ENCODE measurements at places on chromosomes 5 and 9.

- no peak overlapping the region for H3K27ac ChIP-seq
- no peak overlapping the region for H3K4me3 ChIP-seq
- no peak for DNase-seq
- H3K36me3 ChIP-seq, result no peaks in the 10 kb centered on the region
These were observed 55.1 kb downstream of the IRF1 start for GRCh38 chr5:132435447-132435846.

DNA sequence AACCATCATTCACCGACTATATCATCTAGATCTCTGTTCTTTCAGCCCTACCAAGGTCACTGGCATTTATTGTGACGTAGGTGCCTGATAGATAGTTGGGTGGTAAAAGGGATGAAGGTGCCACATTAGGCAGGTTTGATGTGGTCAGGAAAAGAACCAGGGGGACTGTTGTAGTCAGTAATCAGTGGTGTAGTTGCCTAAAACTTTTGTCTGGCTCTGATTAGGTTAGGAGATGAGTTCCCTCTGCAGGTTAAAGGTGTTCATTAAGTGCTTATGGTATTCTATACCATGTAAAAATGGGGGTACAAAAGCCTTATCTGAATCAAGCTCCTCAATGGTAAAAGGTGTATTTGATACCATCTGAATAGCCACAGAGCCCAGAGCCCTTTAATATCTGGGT, 55.6 kb downstream of the KCNN2 start:
- DNase-seq, result no peak
- no peaks in the 10 kb centered on the region for H3K27me3 ChIP-seq
- no peak overlapping the region for H3K27ac ChIP-seq
- no peak overlapping the region for H3K4me3 ChIP-seq

- no peak overlapping the region for H3K27ac ChIP-seq
- no peaks in the 10 kb centered on the region for H3K36me3 ChIP-seq
- no peak overlapping the region for H3K4me3 ChIP-seq
- no peaks in the 10 kb centered on the region for H3K27me3 ChIP-seq
- H3K4me1 ChIP-seq, result peaks cover 43% of the 10 kb centered on the region
These were observed 2.8 kb downstream of the MCCC2 start for GRCh38 chr5:71589903-71590302.

- no peak for DNase-seq
- peaks cover 97% of the 10 kb centered on the region for H3K4me1 ChIP-seq
- peaks cover 6% of the 10 kb centered on the region for H3K36me3 ChIP-seq
- H3K4me3 ChIP-seq, result no peak overlapping the region
- H3K27me3 ChIP-seq, result no peaks in the 10 kb centered on the region
- H3K27ac ChIP-seq, result no peak overlapping the region
These were observed 10.7 kb downstream of the PRRC2B start for GRCh38 chr9:131404581-131404980.

GRCh38 chr5:131758520-131758900, 38.3 kb downstream of the FNIP1 start:
- no peak overlapping the region for H3K4me3 ChIP-seq
- no peak overlapping the region for H3K27ac ChIP-seq
- H3K27me3 ChIP-seq, result no peaks in the 10 kb centered on the region
- peaks cover 31% of the 10 kb centered on the region for H3K4me1 ChIP-seq
- no peaks in the 10 kb centered on the region for H3K36me3 ChIP-seq
- no peak for DNase-seq

DNA sequence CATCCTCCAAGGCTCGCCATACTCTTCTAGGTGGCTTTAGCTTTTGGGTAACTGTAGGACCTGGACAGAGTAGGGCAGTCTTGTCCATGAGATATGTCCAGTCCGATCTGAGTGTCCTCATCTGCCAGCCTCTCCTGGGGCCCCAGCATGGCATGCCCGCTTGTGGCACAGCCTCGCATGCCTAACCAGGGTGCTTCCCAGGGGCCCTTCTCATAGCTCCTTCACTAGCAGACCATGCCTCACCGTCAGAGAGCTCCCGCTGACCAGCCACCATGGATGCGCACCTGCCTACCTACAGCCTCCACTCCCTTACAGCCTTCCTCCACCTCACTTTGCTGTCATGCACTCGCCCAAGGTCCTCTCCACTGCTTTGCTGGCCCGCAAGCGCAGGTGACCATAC, 60.6 kb upstream of the FNIP1 start:
- no peak overlapping the region for H3K4me3 ChIP-seq
- DNase-seq, result no peak
- H3K4me1 ChIP-seq, result peaks cover 19% of the 10 kb centered on the region
- H3K27me3 ChIP-seq, result no peaks in the 10 kb centered on the region
- H3K36me3 ChIP-seq, result no peaks in the 10 kb centered on the region

GRCh38 chr5:37198061-37198460, 51.1 kb downstream of the CPLANE1 start:
- peak overlapping the region; percentile 56 for H3K27ac ChIP-seq
- H3K27me3 ChIP-seq, result no peaks in the 10 kb centered on the region
- no peak for DNase-seq

GRCh38 chr5:110088676-110089436, 399.1 kb downstream of the MAN2A1 start:
- no peaks in the 10 kb centered on the region for H3K4me1 ChIP-seq
- H3K27ac ChIP-seq, result no peak overlapping the region
- H3K27me3 ChIP-seq, result no peaks in the 10 kb centered on the region
- no peak overlapping the region for H3K4me3 ChIP-seq
- no peak for DNase-seq

DNA sequence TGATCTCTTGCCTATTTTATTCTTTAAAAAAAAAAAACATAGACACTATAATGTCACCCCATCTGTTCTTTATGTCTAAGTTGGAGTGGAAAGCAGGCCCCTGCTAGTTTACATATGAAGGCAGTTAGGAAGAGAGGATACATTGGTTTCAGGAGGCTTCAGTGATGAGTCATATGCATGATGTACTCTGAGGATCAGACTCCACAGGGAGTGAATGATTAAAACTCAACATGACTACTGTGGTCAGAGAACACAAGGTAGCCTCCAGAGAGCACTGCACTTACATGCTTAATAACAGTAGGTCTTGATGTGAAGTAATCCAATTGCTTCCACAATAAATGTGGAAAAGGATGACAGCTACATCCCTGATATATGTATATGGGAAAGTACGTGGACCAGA, 22.7 kb upstream of the FSTL4 start:
- H3K27ac ChIP-seq, result no peak overlapping the region
- no peak overlapping the region for H3K4me3 ChIP-seq
- no peak for DNase-seq
- no peaks in the 10 kb centered on the region for H3K27me3 ChIP-seq

DNA sequence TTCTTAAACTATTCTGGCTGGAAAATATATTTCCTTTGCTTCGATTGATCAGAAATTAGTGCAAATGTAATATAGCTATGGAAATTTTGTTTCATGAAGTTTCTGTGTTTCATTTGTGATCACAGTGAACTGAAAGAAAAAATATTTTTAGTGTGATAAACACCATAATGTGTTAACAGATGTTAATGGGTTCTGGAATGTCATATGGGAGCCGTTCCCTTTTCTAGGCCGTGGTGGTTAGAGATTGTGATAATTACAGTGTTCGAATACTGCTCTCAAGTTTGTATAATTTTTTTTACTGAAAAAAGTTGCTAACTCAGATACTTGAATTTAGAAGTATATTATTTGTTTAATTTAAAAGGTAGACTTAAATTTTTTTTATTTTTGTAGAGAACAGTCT, 19.3 kb downstream of the GAPVD1 start:
- H3K4me1 ChIP-seq, result peaks cover 11% of the 10 kb centered on the region
- DNase-seq, result no peak
- no peak overlapping the region for H3K4me3 ChIP-seq
- H3K36me3 ChIP-seq, result no peaks in the 10 kb centered on the region
- no peak overlapping the region for H3K27ac ChIP-seq

DNA sequence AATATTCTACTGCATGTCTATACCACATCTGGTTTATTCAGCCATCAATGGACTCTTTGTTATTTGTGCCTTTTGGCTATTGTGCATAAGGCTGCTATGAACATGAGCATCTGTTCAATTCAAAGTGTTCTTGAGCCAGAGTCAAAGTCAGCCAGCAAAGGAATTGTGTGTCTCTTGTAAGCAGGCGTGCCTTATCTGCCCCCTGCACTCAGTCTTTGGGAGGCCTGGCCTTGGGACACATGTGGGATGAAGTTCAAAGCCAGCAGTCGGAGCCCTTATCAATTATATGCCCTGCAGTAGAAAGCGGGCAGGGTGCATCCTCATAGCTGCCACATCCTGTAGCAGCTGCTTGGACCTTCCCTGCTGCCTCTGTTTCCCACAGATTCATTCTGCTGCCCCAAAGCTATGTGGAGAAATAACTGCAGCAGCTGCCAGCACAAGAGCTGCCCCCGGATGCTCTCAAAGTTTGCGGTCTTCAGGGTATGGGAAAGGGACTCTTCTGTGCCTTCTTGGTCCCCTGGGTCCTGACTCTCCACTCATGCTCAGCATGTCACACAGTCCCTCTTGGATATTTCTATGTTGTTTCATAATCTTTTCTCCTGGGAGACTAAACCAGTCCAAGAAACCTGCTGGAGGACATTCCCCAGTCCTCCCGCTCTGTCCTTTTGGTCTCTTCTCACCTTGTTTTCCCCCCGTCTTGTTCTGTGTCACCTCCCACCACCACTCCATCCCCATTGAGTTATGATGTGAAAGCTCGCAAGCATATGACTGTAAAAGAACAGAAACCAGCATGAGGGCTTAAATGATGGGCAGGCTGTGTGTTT, 35.9 kb downstream of the STOM start:
- H3K27me3 ChIP-seq, result no peaks in the 10 kb centered on the region
- no peaks in the 10 kb centered on the region for H3K36me3 ChIP-seq
- no peak for DNase-seq
- no peaks in the 10 kb centered on the region for H3K4me1 ChIP-seq

DNA sequence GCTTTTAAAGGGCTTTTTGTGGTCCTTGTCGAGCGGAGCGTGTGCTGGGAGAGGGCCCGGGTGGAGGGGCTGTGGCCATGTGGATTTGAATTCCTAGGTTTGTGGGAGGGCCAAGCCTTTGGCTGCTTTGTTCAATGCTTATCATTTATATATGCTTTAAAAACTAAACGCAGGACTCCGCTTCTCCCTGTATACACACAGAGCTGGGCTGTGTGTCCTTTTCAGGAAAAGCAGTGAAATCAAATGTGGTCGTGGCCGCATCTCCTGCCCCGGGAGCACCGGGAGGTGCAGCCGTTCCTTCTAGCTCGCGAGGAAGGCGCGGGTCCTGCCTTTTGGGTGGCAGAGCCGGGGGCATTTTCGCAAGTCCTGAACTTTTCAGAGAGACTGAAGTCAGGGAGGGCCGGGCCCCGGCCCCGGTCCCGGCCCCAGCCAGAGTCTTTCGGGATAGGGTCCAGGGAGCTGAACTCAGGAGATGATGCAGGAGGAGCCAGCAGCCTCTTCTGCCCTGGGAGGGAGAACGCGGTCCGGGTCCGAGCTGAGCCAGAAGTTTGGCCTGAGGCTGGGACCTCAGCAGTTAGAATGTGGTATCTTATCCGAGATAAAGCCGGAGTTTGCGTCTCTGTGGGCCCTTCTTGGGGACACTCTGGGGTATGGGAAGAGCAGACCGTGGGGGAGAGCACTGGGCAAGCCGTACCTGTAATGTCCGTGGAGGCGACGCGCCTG, 158.8 kb downstream of the C9orf152 start:
- peak; percentile 4 for DNase-seq
- H3K4me3 ChIP-seq, result peak overlapping the region; percentile 95
- H3K27ac ChIP-seq, result peak overlapping the region; percentile 26
- peaks cover 27% of the 10 kb centered on the region for H3K4me1 ChIP-seq

DNA sequence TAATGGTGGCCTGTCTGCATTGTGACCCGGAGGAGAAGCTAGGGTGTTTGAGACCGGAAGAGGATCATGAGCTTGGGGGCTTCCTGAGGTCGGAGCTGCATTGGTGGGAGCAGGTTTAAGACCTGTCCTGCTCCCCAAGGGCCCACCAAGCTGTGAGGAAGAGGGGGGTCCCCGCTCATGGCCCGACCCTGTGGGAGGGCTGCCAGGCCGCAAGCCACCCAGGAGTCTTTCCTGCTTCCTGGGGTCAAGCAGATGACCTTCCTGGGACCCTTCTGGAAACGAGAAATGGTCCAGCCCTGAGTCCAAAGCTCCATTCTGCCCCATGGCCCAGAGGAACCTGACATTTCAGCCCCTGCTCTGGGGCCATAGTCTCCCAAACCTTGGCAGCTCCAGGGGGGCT, 61.5 kb upstream of the RNU6ATAC start:
- DNase-seq, result no peak
- H3K36me3 ChIP-seq, result no peaks in the 10 kb centered on the region
- no peak overlapping the region for H3K4me3 ChIP-seq
- no peak overlapping the region for H3K27ac ChIP-seq
- no peaks in the 10 kb centered on the region for H3K27me3 ChIP-seq

DNA sequence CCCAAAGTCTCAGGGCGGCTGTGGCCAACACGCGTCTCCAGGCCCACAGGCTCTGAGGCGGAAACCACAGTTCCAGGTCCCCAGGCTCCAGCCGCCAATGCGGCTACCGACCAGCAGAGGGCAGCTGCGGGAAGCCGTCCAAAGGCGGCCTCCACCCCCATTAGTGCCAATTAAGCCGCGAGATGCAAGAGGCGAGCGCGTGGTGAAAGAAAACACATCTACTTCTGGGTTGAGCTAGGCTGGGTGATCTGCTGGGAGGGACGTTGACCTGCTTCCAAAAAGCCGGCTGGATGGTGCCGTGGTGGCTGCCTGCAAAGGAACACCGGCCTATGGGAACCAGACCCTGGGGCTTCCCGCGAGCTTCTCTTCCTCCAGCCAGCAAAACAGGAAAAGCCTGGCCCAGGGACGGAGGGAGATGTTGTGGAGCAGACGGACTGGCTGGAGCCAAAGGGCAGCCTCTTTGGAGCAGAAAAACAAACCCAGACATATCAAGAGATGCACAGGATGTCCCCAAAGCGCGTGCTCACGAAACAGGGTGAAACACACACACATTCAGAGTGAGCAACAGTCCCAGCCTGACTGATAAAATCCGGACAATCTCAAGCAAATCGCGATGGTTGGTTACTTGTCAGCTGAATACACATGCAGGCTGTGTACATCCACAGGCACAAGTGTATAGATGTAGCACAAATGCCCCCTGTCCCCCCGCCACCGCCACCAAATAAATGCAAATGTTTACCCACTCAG, 187.1 kb upstream of the BRINP1 start:
- H3K4me1 ChIP-seq, result no peaks in the 10 kb centered on the region
- DNase-seq, result peak; percentile 1
- H3K27ac ChIP-seq, result no peak overlapping the region
- H3K36me3 ChIP-seq, result no peaks in the 10 kb centered on the region
- H3K27me3 ChIP-seq, result no peaks in the 10 kb centered on the region

- no peaks in the 10 kb centered on the region for H3K36me3 ChIP-seq
- no peaks in the 10 kb centered on the region for H3K27me3 ChIP-seq
- peak overlapping the region; percentile 95 for H3K27ac ChIP-seq
- H3K4me1 ChIP-seq, result peaks cover 33% of the 10 kb centered on the region
- H3K4me3 ChIP-seq, result peak overlapping the region; percentile 25
These were observed 1.3 kb upstream of the ERBIN start for GRCh38 chr5:65925044-65925600.

GRCh38 chr5:107979900-107980299, 309.2 kb upstream of the EFNA5 start:
- no peaks in the 10 kb centered on the region for H3K27me3 ChIP-seq
- no peaks in the 10 kb centered on the region for H3K4me1 ChIP-seq
- H3K36me3 ChIP-seq, result no peaks in the 10 kb centered on the region
- no peak overlapping the region for H3K4me3 ChIP-seq

All from CD4-positive, alpha-beta memory T cell (primary cell).